ENCODE measurements at places on chromosomes 11 and 22. TPM values are rescaled to one million over a fixed set of nuclear protein-coding genes. Genes with fewer than 3 reads are reported as not detected.

Gene C11orf52
- not detected for total RNA-seq

Gene MCM5
- total RNA-seq: 83.5 TPM

Gene GUCY1A2
- total RNA-seq: 0.08 TPM

Gene ALDH3B1
- 0.61 TPM for total RNA-seq

Gene NDUFC2
- 116 TPM for total RNA-seq

Gene TLCD5
- 3.3 TPM for total RNA-seq

Gene KCNQ1
- total RNA-seq: not detected

Gene CBLIF
- not detected for total RNA-seq

Gene MTCH2
- 69.9 TPM for total RNA-seq

Gene CASP5
- not detected for total RNA-seq

Gene MRGPRF
- total RNA-seq: 0.47 TPM

Gene THY1
- total RNA-seq: 26.0 TPM

Gene GRM5
- total RNA-seq: not detected

Gene C11orf86
- not detected for total RNA-seq

Gene UEVLD
- total RNA-seq: 32.2 TPM

Gene CASP12
- total RNA-seq: not detected

Gene RAG1
- 0.94 TPM for total RNA-seq

Gene FXYD2
- 1.2 TPM for total RNA-seq

Gene TRPM5
- total RNA-seq: not detected

Gene HSD17B12
- 117 TPM for total RNA-seq

Gene ACR
- total RNA-seq: not detected

Gene SCGB1D2
- total RNA-seq: not detected

Gene ART5
- total RNA-seq: not detected

Measured in hair follicular keratinocyte (primary cell).